ENCODE measurements at places on chromosomes 3 and 15. TPM values are rescaled to one million over a fixed set of nuclear protein-coding genes. Genes with fewer than 3 reads are reported as not detected.

AADAC gene
- total RNA-seq, result not detected

INSYN1 gene
- 1.7 TPM for total RNA-seq

BFSP2 gene
- total RNA-seq, result not detected

UROC1 gene
- not detected for total RNA-seq

ROBO1 gene
- total RNA-seq, result 46.1 TPM

GOLGA8J gene
- total RNA-seq, result not detected

SLC24A5 gene
- total RNA-seq, result not detected

ZNF385D gene
- total RNA-seq, result not detected

ACKR4 gene
- total RNA-seq, result not detected

LRTM1 gene
- total RNA-seq, result not detected

TMC3 gene
- total RNA-seq, result not detected

GOLGA6L2 gene
- total RNA-seq, result not detected

FRMD5 gene
- total RNA-seq, result 2.7 TPM

SYNPR gene
- total RNA-seq, result not detected

MNS1 gene
- not detected for total RNA-seq

ALPK3 gene
- under 0.01 TPM for total RNA-seq

RGMA gene
- total RNA-seq, result 3.1 TPM

CACNA2D2 gene
- total RNA-seq, result not detected

GPD1L gene
- total RNA-seq, result 13.7 TPM

MINAR1 gene
- 0.34 TPM for total RNA-seq

TTC21A gene
- total RNA-seq, result 0.34 TPM

EBLN2 gene
- 7.0 TPM for total RNA-seq

ANKUB1 gene
- total RNA-seq, result 4.1 TPM

ST6GAL1 gene
- 35.4 TPM for total RNA-seq

MME gene
- total RNA-seq, result 16.1 TPM

ALDH1L1 gene
- total RNA-seq, result 21.5 TPM

ARPP21 gene
- not detected for total RNA-seq

RHOV gene
- total RNA-seq, result 6.2 TPM

IGF1R gene
- total RNA-seq, result 223 TPM

ATP1B3 gene
- total RNA-seq, result 101 TPM

SLC7A14 gene
- under 0.01 TPM for total RNA-seq

SELENOS gene
- total RNA-seq, result 163 TPM

GPR149 gene
- not detected for total RNA-seq

RPLP1 gene
- 76.2 TPM for total RNA-seq

SST gene
- not detected for total RNA-seq

KNG1 gene
- not detected for total RNA-seq

TOP2B gene
- total RNA-seq, result 47.8 TPM

GOLGA6L7 gene
- total RNA-seq, result not detected

IL17RB gene
- under 0.01 TPM for total RNA-seq

DZIP1L gene
- 0.34 TPM for total RNA-seq

MESP2 gene
- total RNA-seq, result 0.21 TPM

NFKBIZ gene
- 36.7 TPM for total RNA-seq

SLC22A13 gene
- 0.43 TPM for total RNA-seq

DCLK3 gene
- total RNA-seq, result not detected

SLC9A9 gene
- total RNA-seq, result 8.9 TPM

TRAT1 gene
- not detected for total RNA-seq

ALDH1A2 gene
- total RNA-seq, result 0.85 TPM

GABRR3 gene
- total RNA-seq, result not detected

HGD gene
- total RNA-seq, result 0.28 TPM

BOC gene
- 0.34 TPM for total RNA-seq

GNB4 gene
- total RNA-seq, result 20.8 TPM

MITF gene
- 2.1 TPM for total RNA-seq

TICRR gene
- total RNA-seq, result under 0.01 TPM
